ENCODE measurements at places on chromosomes 11 and 22. TPM values are rescaled to one million over a fixed set of nuclear protein-coding genes. Genes with fewer than 3 reads are reported as not detected.

MMP7 gene
- total RNA-seq: 0.51 TPM

PAK1 gene
- 28.2 TPM for total RNA-seq

DNA sequence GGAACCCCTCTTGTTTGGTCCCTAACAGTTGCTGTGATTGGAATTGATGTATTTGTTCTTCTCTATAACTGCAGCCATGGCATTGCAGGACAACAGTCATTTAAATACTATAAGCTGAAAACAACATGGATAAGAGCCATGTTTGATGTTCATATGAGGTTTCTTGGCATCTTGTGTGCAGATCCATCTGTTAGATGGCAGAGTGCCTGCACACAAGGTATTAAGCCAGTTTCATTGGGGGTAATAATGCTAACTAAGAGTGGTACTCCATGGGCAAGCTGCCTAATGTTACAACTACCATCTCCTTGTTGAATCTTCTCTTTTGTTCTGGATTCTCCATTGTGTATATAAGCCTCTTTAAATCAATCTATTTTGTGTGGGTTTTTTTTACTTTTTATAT, 206.0 kb upstream of the CHORDC1 start:
- no peak for DNase-seq

- DNase-seq: peak; percentile 58
Measured at GRCh38 chr11:117495357-117495756, 167.7 kb downstream of the CEP164 start.

TMEM191B gene
- total RNA-seq: 1.7 TPM

LBHD1 gene
- 4.2 TPM for total RNA-seq

DNA sequence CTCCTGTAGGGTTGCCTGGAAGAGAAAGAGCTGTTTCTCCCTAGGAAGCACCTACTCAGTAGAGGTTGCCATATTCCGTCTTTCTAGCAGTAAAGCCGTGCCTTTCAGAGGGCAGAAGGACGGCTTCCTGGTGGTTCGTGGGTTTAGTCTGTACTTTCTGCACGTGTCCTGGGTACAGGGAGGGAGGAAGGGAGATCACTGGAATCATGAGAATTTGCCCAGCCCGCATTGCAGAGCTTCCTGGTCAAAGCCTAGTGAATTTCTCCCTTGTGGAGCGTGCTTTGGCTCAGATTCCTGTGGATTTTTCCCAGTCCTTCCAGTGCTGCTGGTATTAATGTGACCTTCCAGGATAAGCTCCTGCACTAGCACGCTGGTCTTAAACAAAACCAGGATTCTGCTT, 44.9 kb downstream of the GRAMD1B start:
- DNase-seq: no peak

SCUBE1 gene
- 0.07 TPM for total RNA-seq

- DNase-seq: no peak
Measured at GRCh38 chr11:75986966-75987365, 172.0 kb downstream of the UVRAG start.

GRCh38 chr11:70068950-70069349, 9.2 kb upstream of the ANO1 start:
- no peak for DNase-seq

- no peak for DNase-seq
Measured at GRCh38 chr11:44943696-44944095, 7.0 kb downstream of the TP53I11 start.

TCN1 gene
- not detected for total RNA-seq

OR52K1 gene
- total RNA-seq: not detected

THY1 gene
- 219 TPM for total RNA-seq

PLEKHA7 gene
- total RNA-seq: 0.92 TPM

GRCh38 chr22:39631381-39632286, 61.1 kb downstream of the CACNA1I start:
- no peak for DNase-seq

DNA sequence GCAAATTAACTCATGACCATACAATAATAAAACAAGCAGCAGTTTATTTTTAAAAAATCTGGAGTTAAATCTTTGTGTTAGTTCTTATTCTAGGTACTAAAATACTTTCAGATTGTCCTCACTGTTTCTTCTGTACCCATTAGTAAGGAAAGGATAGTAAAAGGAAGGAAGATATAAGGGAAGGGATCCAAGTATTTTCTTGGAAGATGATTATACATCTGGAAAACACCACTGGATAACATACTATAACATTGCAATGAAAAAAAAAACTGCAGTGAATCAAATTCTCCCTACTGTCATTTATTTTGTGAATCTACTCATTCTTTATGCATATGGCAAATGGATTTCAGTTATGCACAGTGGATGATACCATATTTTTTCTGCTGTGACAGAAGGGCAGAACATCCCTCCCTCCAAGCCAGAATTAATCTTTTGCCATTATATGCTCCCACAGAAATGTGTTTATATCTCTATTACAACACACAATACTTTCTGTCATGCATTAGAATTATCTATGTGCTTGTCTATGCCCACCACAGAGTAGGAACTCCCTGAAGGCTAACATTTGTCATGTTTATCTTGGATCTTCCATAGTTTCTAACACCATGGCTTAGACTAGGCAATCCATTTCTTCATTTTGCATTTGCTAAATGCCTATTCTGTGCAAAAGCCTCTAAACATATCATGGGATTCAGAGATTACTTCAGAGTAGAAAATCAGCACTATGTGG, 282.3 kb upstream of the CTSC start:
- no peak for DNase-seq

GALNT18 gene
- 35.9 TPM for total RNA-seq

DNA sequence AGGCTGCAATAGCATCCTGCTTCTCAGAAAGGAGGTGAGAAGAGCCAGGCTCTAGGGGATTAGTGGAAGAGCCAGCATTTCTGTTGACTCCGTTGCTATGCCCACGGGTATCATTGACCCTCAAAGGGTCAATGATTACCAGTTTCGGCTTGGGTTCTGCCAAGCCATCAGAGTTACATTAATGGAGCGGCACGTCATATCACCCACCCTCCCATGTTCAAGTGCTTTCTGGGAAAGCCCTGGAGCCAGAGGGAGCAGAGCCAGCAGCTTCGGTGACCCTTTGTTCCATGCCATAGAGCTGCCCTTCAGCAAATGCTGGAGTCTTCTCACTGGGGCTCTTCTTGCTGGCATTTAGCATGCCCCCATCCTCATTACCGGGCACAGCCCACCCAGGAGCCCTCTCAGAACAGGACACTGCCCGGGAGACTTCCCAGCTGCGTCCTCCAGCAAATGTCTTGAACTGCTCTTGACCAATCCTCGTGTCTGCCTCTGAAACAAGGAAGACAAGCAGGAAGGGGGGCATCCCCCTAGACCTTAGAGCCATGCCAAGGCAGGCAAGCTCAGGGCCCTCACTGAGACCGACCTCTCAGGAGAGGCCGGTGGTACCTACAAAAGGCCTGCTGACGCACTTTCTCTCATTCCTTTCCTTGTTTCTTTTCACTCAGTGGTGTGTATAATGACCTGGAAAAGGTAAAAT, 14.6 kb downstream of the KCNJ1 start:
- no peak for DNase-seq

DNA sequence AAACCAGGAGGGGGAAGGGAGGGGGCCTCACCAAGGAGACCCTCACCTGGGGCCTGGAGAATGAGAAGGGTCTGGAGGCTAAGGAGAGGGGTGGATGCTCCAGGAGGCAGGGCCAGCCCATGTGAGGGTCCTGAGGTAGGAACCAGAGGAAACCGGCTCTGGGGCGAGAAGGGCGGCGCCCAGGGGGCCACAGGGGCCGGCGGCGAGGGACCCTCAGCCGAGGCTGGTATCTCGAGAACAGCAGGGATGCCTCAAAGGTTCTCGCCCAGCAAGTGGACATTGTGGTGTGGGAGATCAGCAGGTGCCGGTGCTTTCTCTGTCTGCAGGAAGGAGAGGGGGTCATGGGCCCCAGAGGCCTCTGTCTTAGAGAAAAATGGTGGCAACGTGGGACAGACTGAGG, 47.9 kb downstream of the CDKN1C start:
- DNase-seq: no peak

KCNJ11 gene
- total RNA-seq: not detected

GRCh38 chr11:120751550-120751949, 240.0 kb downstream of the GRIK4 start:
- DNase-seq: no peak

- DNase-seq: no peak
Measured at GRCh38 chr11:106482917-106483785, 405.7 kb downstream of the AASDHPPT start.

MMP27 gene
- not detected for total RNA-seq

GRCh38 chr22:48403521-48404403, 1423.9 kb downstream of the BRD1 start:
- DNase-seq: no peak

- DNase-seq: no peak
Measured at GRCh38 chr22:40044870-40045834, 50.4 kb downstream of the FAM83F start.

- DNase-seq: no peak
Measured at GRCh38 chr22:19629331-19629719, 85.0 kb upstream of the SEPTIN5 start.

DNA sequence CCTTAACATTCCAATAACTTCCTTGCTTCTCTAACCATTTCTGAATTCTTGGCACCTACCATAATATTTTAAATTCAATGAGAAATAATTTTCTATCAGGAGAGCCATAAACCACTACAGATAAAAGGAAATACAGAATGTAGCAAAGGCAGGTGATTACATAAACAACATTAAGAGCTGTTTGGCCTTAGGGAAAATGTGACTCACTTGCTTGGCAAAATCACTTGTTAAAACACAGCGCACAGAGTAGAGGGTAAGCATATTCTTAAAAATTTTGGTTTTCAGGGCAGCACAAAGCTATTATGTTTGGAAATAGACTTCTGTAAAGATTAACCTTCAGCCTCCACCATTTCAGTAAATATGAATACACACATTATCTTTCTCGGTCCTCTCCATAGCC, 26.4 kb downstream of the IZUMO1R start:
- DNase-seq: no peak

ADM2 gene
- 1.5 TPM for total RNA-seq

DNA sequence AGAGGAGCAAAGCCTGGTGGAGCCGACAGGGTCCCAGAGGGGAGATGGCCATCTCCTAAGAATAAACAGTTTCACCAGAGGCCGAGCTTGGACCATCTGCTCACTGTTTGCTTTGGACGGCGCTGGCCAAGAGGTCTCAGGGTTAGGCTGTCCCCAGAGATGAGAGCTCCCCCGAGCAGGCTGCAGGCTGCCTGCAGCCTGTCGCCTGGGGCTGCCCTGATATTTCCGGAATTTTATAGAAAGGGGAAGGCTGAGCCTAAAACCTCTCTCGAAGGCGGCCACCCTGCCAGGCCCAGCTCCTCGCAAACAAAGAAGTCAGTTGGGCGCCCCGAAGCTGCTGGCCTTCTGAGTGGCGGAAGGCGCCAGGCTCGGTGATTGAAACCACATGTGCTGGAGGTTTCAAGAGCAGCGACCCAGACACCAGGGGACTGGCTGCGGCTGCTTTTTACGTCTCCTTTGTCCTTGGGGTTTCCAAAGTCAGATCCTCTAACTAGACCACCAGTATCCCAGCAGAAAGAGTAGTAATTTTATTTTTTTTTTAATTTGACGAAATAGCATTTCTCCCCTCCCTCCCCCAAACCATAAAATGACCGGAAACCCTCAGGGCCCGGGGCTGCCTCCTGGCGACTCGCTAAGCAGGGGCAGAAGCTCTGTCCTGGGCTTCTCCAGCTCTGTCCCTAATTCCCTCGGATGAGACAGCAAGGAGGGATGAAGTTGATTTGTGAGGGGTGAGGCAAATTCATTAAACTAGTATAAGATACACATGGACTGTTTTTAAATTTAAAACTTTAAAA, 57.4 kb downstream of the CLMP start:
- peak; percentile 93 for DNase-seq

DNA sequence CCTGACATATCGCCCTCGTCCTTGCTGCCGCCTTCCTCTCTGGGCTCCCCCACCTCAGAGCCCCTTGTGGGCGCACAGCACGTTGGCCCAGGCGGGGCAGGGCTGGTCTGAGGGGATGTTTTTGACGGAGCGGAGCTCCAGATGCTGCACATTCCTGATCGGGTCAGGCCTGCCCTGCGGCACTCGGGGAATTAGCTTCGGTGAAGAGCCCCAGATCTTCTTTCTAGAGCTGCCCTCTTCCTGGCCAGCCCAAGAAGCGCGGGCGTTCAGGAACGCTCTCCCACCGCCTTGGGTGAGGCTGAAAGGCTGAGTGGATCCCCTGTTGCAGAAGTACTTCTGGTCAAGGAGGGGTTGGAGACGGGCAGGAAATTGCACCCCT, 12.1 kb downstream of the YPEL4 start:
- DNase-seq: no peak

GRCh38 chr11:33634291-33634834, 66.3 kb downstream of the C11orf91 start:
- DNase-seq: no peak

GRCh38 chr11:19646308-19646707, 66.3 kb upstream of the NAV2 start:
- DNase-seq: no peak

DNA sequence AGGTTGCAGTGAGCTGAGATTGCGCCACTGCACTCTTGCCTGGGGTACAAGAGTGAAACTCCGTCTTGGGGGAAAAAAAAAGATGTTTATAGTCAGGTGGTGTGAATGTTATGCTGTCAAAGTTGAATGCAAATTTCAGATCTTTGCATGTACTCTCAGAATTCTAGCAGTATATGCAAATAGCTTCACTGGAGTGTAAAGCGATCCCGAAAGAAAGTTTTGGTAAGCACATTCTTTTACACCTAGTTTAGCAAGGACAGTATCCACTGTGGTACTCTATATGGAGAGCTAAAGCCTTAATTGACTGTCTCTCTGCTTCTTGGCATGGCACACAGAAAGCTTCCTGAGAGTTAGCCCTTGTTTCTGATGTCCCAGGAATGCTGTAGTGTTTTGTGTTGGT, 4.0 kb downstream of the JAM3 start:
- no peak for DNase-seq

MPEG1 gene
- total RNA-seq: not detected

GRCh38 chr11:104369761-104370160, 205.8 kb upstream of the PDGFD start:
- no peak for DNase-seq

OR2AT4 gene
- not detected for total RNA-seq

GRCh38 chr11:70400643-70401042, 2.3 kb downstream of the CTTN start:
- no peak for DNase-seq

- DNase-seq: no peak
Measured at GRCh38 chr11:84719935-84720577, 907.1 kb downstream of the DLG2 start.

GRCh38 chr11:57340039-57340615, 2.0 kb downstream of the P2RX3 start:
- DNase-seq: no peak

OR5P2 gene
- not detected for total RNA-seq

- DNase-seq: no peak
Measured at GRCh38 chr11:111819161-111819828, 52.1 kb downstream of the ALG9 start.

Measured in chondrocyte (in vitro differentiated cells).